Adrenal gland (tissue), 19 donors: ENCODE measurements at places on chromosomes 4 and X. TPM values are rescaled to one million over a fixed set of nuclear protein-coding genes. Genes with fewer than 3 reads are reported as not detected.

SYP gene
- polyA plus RNA-seq = 61.4 TPM

GYPA gene
- polyA plus RNA-seq = not detected

DNA sequence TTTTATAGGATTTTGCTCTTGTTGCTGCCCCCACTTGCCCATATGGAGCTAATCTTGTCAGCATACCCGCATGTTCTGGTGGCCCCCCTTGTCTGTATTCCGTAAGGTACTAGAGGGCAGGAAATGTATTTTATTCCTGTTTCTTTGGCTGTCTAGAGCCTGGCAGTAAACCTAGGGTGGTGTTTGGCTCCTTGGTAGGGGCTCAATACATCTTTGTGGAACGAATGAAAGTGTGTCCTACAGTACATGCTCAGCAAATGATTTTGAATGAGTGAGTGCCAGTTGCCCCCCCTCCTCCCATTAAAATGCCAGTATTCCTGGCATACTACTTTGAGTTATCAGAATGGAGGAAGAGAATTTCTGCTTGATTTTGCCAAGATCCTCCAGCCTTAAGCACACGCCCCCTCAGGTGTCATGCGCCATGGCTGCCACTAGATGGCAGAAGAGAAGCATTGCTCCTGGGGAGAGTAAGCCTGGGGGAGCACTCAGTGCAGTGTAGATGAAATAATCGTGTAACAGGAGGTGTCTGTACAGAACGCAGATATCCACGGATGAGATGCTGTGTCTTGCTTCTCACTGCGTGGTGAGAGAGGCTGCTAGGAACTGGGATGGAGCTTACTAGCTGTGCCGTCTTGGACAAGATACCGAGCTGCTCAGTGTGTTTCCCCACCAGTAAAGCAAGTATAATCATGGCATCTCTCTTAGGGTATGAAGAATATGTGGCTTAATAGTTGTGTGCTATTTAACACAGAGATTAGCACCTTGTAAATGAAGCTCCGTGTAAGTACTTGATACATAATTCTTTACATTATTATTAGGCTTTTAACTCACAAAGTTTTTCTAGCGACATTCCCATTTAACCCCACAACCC, 17.2 kb upstream of the RNF212 start:
- no peaks in the 10 kb centered on the region for H3K36me3 ChIP-seq
- H3K27me3 ChIP-seq = no peaks in the 10 kb centered on the region
- no peaks in the 10 kb centered on the region for H3K4me1 ChIP-seq
- no peak overlapping the region for H3K4me3 ChIP-seq
- peak; percentile 79 for DNase-seq
- H3K27ac ChIP-seq = no peak overlapping the region

PCDH18 gene
- 2.6 TPM for polyA plus RNA-seq

DNA sequence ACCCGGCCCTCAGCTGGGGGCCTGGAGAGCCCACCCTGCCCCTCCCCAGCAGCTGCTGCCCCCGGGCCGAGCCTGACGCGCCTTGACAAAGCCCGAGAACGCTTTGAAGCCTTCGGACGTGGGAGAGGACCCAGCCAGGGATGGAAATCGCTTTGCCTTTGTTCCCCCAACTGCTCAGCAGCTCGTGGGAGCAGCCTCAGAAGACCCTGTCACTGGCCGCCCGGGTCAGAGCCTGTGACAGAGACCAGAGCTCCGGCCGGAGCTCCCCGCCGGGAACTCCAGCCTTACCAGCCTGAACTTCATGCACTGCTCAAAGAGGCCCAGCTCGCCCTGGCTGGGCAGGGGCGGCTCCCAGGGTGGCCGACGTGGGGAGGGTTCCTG, 2.6 kb upstream of the SLC6A8 start:
- H3K4me3 ChIP-seq = no peak overlapping the region
- H3K36me3 ChIP-seq = no peaks in the 10 kb centered on the region
- H3K27me3 ChIP-seq = peaks cover 9% of the 10 kb centered on the region
- no peak for DNase-seq
- H3K4me1 ChIP-seq = no peaks in the 10 kb centered on the region
